Aorta (tissue), 5 donors: ENCODE measurements at places on chromosomes 16 and 17. TPM values are rescaled to one million over a fixed set of nuclear protein-coding genes. Genes with fewer than 3 reads are reported as not detected.

- DNase-seq: no peak
These were observed 30.8 kb downstream of the FOXL1 start for GRCh38 chr16:86609115-86609514.

The CXCL16 gene
- 35.9 TPM for total RNA-seq

GRCh38 chr17:8436844-8437171 lies 1.1 kb downstream of the NDEL1 start:
- DNase-seq: no peak

The MFAP4 gene
- 564 TPM for total RNA-seq

GRCh38 chr17:82686366-82687324 lies 11.9 kb downstream of the RAB40B start:
- no peak for DNase-seq

The ARSG gene
- 5.4 TPM for total RNA-seq

GRCh38 chr16:66622863-66623262 lies 18.4 kb downstream of the CMTM3 start:
- no peak for DNase-seq

The IRF8 gene
- 12.5 TPM for total RNA-seq

GRCh38 chr17:78883089-78883532 lies 19.9 kb downstream of the CEP295NL start:
- DNase-seq: peak; percentile 91

DNA sequence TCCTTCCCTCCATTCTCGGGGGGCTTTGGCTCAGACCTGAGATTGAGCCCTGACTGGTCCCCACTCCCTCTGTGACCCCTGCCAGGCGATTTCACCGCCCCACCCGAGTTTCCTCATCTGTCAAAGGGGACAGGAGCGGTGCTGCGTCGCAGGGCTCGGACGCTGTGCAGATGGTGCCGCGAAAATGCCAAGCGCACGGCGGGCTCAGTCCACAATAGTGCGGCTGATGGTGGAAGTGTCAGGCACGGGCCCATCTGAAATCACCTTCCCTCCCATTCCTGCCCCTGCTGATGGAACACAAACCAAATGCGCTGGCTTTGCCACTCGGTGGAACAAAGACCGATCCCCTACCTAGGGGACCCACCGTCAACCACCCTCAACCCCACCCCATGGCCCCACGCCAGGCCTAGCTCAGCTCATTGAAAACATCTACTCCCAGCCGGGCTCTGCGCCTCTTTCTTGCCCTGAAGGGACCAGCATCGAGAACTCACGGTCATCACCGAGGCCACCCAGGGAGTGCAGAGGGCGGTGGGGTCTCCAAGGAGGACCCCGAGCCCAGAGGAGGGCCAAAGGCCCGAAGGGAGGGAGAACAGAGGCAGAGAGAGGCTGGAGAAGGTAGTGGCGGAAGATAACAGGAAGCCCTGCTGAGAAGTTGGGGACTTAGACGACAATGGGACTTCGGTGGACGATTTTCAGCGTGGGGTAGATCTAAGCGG lies 1.4 kb downstream of the CARHSP1 start:
- DNase-seq: peak; percentile 86

GRCh38 chr16:22352723-22353122 lies 21.7 kb downstream of the CDR2 start:
- DNase-seq: no peak

DNA sequence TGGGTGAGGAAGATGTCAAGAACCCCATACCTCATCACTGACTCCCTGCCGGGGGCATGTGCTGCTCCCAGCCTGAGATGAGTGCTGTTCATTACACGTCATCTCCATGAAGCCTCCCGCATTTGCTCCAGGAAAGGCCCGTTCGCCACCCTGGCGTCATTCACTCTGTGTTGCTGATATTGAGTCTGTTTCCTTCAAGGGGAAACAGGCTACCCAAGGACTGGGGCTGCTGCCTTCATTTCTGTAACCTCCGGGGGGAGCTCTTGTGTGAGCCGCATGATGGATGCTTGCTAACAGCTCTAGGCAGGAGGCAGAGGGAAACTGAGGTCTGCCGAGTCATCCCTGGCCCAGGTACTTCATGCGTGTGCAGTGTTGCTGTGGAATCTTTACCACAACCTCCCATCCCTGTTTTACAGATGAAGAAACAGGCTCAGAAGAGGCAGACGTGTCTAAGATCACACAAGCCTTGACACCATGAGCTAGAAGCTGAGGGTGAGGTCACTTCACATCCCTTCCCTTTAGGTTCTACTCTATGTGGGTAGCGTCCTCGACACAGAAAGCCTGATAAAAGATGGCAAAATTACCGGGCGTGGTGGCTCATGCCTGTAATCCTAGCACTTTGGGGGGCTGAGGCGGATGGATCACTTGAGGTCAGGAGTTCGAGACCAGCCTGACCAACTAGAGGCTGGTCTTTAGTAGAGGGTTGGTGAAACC lies 3.5 kb upstream of the ARMC5 start:
- no peak for DNase-seq

- DNase-seq: no peak
These were observed 2.6 kb downstream of the ABCA9 start for GRCh38 chr17:69058165-69058564.

GRCh38 chr17:35943537-35943936 lies at the start of gene LYZL6:
Gene LYZL6 (minus strand): TSS chr17:35943713. CDS start chr17:35939356, 4,357 bp downstream.
- no peak for DNase-seq

The NATD1 gene
- 7.2 TPM for total RNA-seq

DNA sequence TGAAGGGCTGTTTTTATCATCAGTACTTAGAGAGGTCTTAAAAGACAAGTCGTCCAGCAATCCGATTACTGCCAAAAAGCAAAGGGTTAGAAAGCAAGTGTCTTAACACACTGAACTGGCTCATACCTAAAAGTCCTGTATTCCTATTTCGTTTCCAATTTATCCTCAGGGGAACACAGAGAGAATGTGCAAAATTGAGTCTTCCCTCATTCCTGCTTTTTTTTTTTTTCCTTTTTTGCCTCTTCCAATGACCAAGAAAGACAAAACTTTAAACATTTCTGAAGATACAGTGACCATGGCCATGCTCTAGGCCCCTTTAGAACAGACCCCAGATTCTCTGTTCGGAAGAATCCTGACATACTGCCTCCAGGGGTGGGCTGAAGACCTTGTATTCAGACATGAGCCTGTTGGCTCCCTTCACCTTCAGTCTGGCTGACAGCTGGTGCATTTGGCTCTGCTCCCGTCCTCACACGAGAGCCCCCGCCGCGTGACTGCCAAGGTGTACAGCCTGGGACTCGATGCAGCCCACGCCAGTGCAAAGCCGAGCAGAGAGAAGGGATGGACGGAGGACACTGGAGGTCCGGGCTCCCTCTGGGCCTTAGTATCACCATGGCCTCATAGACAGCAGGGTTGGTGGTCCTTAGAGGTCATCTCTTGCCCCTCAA lies 47.0 kb downstream of the COTL1 start:
- no peak for DNase-seq

- DNase-seq: peak; percentile 35
These were observed 434 bp upstream of the CPSF4L start for GRCh38 chr17:73261952-73262675.

DNA sequence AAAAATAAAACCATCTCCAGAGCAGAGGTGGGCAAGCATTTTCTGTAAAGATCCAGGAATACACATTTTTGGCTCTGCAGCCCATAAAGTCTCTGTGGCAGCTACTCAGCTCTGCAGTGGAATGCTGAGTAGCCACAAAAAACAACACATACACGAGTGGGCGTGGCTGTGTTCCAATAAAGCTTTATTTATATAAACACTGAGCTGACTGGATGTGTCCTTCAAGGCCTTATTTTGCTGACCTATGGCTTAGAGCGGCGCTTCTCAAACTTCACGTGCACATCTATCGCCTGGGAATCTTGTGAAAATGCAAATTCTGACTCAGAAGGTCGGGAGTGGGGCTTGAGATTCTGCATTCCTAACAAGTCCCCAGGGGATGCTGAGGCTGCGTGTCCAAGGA lies 39.7 kb downstream of the XYLT1 start:
- DNase-seq: no peak

GRCh38 chr16:4984174-4984990 lies 26.3 kb downstream of the SEC14L5 start:
- no peak for DNase-seq

DNA sequence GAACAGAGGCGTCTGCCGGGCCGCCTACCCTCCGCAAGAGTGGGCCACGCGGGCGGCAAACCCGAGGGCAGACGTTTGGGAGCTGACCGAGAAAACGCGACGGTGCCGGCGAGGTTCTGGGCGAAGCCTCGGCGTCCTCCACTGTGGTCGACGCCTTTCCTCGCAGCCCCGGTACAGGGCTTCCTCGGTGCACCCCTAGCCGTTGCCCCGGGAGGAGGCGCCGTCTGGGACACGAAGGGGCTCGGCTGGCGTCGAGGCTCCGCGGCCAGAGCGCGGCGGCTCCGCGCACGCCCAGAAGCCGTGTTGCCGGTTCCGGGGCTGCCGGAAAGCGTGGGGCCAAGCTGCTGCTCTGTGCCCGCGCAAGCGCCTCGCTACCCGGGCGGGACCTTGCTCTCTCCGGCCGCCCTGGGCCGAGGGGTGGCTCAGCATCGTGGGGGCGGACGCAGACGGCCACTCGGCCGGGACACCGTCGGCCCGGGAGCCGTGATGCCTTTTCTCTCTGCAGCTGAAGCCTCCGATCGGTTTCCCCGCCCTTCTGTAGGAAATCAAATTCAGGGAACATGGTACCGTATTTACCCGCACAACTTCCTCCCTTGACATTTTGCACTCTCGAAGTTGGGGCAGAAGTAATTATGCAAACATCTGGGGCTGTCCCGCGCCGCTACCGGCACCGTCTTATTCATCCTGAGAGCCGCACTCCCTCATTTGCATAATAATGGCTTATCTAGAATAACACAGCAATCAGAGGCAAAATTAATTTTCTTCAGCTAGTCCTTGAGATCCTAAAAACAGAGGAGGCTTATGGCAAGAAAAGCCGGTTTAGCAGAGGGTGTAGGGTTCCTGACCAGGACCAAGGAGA lies 7.3 kb upstream of the CBX8 start:
- DNase-seq: no peak

DNA sequence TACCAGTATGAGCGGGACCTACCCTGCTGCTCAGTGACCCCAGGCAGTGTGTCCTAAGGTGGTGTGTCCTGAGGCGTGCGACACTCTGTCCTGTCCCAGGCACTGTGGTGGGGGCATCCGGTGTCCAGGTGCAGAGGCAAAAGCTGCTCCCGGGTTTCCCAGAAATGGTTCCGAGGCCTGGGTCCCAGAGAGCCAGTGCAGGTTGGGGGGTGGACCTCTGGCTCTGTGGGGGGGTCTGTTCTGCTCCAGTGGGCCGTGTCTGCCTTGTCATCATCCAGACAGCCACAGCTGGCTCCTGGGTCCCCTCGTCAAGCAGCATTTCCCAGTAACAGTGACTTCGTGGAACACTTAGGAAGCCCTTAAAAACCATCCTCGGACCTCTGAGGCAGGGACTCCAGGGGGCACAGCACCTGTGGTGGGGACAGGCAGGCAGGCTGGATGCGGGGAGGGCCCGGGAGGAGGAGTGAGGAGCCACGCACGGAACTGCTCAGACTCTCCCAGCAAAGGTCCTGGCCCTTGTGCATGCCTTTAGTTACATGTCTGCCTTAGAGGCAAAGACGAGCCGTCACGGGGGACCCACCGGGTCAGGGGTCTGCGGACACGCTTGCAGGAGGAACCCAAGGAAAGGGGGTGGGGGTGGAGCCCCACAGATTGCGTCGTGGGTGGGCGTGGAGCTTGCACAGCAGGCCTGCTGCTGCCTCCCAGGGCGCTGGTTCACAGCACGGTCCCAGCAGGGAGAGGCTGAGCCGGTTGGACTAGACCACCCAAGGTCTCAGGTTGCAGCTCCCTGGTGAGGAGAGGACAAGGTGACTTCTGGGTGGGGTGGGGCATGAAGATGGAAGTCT lies 5.6 kb downstream of the SLC16A3 start:
- DNase-seq: no peak

The CUEDC1 gene
- total RNA-seq: 42.9 TPM

GRCh38 chr17:18176176-18176575 lies 7.5 kb upstream of the ALKBH5 start:
- DNase-seq: peak; percentile 78

DNA sequence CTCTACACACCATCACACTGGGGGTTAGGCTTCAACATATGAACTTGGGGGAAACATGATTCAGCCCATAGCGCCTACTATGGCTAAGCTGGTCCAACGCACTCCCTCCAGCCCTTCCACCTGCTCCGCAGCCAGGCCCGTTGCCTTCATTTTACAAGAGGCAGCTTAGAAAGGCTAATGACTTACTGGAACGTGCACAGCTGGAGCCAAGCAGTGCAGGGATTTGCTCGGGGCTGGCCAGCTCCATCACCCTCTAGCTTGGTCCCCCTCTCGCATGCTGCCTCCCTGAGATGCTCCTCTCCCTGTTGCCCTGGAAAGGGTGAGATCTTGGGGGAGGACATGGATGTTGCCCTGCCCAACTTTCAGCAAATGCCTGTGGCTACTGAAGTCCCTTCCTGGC lies 2.8 kb upstream of the CACNG1 start:
- DNase-seq: no peak

The CLEC3A gene
- total RNA-seq: not detected

- DNase-seq: no peak
These were observed 10.7 kb upstream of the CACNG1 start for GRCh38 chr17:67033613-67034012.

GRCh38 chr17:48241770-48242497 lies 134.4 kb downstream of the SNX11 start:
- no peak for DNase-seq

The ARL5C gene
- 0.54 TPM for total RNA-seq

- no peak for DNase-seq
These were observed 170.7 kb downstream of the NTN1 start for GRCh38 chr17:9192010-9192409.
